Adipocyte (in vitro differentiated cells): ENCODE measurements at places on chromosomes 2 and 18.

DNA sequence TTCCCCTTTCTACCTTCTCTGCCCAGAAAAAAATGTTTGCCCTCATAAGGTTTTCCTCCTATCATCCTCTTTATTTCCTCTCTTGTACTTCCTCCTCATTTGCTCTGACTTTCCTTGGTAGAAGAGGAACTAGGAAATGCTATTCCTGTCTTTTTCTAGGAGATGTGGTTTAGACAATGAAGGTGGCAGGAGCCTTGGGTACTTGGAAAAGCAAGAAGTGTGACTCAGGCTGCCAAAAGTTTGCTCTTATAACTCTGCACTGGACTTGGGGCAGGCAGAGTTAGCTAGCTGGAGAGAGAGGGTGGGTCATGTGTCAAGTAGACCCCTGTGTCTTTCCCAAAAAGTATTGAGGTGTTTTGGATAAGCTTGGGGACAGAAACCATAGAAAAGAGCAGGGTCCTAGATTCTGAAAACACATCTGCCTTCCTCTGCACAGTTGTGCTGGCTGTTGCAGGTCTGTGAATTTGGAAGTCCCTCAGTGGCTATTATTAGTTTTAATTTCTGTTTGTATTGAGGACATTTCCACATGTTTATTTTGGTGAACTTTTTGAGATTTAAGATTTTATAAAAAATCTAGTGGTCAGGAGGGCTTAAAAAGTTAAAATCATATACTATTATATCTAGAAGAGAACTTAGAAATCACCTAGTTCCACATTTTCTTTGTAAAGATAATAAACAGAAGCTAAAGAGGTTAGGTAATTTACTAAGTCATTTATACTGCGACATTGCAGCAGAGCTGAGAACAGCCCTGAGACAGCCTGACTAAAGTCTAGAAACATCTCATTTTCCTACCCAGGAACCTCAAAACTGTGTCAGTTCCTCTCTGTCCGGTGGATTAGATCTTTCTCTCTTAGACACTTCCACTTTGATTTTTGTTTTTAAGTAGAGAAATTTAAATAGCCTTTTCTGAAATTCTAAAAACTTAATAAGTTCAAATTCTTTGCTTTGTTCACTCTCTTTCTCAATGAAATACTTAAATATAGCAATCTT, 16.0 kb downstream of the INSIG2 start:
- no peak for DNase-seq

- no peak for DNase-seq
These were observed 258.3 kb downstream of the CYRIA start for GRCh38 chr2:16407358-16407757.

GRCh38 chr18:67766930-67767329, 250.4 kb upstream of the DSEL start:
- DNase-seq, result peak; percentile 57

- DNase-seq, result no peak
These were observed 109.4 kb upstream of the FANCL start for GRCh38 chr2:58350484-58350883.

- peak; percentile 39 for DNase-seq
These were observed 102.7 kb downstream of the MAP2 start for GRCh38 chr2:209526561-209526960.

DNA sequence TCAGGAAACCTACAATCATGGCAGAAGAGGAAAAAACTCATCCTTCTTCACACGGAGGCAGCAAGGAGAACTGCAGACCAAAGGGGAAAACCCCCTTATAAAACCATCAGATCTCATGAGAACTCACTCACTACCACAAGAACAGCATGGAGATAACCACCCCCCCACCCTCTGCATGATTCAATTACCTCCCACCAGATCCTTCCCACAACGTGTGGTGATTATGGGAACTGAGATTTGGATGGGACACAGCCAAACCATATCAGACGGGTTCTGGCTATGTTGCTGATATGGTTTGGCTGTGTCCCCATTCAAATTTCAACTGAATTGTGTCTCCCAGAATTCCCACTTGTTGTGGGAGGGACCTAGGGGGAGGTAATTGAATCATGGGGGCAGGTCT, 28.7 kb upstream of the CCDC150 start:
- DNase-seq, result no peak

DNA sequence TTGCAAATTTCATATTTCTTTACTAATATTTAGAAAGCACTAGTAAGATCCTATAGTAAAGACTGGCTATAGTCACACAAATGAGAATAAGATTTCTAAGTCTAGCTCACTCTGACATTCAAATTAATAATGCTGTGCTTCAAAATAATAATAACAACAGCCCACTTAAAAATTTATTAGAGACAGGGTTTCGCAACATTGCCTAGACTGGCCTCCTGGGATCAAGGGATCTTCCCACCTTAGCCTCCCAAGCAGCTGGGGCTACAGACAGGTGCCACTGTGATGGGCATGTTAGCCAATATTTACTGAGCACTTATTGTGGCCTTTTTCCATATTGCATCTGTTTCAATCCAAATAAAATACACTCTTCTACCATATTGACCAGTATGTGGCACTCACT, 96.1 kb downstream of the PIEZO2 start:
- no peak for DNase-seq

DNA sequence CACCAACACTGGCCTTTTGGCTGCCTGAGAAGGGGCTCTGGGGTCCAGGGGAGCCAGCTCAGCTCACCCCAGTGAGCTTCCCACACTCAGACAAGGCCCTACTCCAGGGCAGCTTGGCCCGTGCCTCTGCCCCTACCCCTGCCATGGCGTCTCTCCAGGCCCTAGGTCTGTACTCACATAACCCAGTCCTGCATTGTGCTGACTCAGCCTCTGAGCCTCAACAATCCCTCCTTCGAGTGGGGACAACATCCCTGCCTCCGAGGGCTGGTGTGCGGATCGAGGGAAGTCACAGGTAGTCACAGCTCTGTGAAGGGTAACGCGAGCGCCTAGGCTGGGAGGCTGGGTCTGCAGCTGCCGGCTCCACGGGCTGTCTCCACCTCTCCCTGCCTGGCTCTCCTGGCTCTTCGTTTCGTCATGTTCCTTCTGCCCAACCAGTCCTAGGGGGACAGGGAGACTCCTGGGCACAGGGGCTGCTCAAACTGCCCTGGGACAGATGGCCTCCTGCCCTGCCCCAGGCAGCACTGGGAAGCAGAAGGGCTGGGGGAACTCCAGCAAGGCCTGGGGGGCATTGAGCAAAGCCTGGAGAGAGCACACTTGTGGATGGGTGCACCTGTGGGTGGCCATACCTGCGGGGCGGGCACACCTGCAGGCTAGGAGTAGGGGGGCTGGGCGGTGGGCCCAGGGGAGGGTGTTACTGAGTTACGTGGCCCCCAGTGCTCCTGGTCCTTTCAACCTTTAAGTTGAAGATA, 74.6 kb downstream of the RRM2 start:
- no peak for DNase-seq

GRCh38 chr18:2223849-2224248, 347.5 kb downstream of the METTL4 start:
- peak; percentile 64 for DNase-seq

DNA sequence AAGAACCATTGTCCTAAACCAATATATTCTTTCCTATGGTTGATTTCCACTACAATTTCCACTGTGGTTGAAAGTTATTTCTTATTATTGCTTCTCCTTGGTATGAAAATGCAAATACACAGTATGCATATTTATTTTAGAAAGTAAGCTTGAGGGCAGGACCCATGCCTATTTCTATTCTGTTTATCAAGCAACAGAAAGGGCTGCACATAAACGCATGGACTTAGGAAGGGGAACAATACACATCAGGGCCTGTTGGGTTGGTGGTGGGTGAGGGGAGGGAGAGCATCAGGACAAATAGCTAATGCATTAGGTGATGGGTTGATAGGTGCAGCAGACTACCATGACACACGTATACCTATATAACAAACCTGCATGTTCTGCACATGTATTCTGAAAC, 20.7 kb downstream of the SLC4A3 start:
- DNase-seq, result no peak

DNA sequence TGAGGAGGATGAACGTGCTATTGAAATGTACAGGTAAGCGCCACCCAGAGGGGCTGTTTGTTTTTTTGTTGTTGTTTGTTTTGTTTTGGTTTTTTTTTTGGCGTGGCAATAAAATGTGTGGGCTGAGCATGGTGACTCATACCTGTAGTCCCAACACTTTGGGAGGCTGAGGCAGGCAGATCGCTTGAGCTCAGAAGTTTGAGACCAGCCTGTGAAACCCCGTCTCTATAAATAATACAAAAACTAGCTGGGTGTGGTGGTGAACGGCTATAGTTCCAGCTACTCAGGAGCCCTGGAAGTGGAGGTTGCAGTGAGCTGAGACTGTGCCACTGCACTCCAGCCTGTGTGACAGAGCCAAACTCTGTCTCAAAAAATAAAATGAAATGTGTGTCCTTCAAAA, 6.2 kb downstream of the PDCL3 start:
- DNase-seq, result no peak

GRCh38 chr2:233061591-233062450, 1.7 kb downstream of the INPP5D start:
- DNase-seq, result no peak

GRCh38 chr2:124798551-124798950, 773.5 kb downstream of the CNTNAP5 start:
- DNase-seq, result no peak

- no peak for DNase-seq
These were observed 26.9 kb upstream of the TTN start for GRCh38 chr2:178834086-178834485.

DNA sequence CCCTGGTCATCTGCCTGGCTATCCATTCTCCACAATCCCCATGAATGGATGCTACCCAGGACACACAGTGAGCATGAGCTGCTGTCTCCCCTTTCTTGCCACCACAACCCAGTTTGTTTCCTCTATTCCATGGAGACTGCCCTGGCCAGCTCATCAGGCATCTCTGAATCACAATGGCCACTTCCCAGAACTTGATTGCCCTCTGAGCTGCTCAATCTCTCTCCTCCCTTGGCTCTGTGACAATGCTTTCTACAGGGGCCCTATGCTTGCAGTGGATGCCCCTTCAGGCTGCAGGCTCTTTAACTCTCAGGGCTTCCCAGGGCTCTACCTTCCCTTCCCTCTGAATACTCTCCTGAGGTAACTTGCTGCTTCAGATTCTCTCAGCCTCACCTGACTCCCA, 14.4 kb upstream of the SLC4A5 start:
- DNase-seq, result no peak

DNA sequence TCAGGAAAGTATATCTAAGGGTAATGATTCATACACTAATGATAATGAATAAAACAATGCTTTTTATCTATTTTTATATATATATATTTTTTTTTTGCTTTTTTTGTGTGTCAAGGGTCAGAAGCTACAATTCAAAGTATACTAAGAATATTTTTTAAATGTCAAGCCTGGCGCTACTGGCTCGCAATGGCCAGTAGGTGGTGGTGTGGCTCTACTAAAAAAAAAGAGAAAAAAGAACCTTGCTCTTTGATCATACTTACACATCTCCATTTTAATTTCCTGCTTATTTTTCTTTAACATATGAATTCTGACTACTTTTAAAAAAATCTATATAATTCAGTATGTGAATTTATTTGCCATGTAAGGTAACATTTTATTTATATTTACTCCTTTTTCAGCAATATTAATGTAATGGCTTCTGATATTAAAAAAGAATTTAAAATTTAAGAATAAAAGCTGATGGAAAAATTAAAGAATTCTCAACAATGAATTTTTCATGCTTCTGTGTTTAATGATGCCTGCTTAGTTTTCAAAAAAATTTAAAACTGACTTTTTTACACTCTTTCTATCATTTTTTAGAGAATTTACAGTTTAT, 232.9 kb downstream of the GULP1 start:
- DNase-seq, result peak; percentile 89

DNA sequence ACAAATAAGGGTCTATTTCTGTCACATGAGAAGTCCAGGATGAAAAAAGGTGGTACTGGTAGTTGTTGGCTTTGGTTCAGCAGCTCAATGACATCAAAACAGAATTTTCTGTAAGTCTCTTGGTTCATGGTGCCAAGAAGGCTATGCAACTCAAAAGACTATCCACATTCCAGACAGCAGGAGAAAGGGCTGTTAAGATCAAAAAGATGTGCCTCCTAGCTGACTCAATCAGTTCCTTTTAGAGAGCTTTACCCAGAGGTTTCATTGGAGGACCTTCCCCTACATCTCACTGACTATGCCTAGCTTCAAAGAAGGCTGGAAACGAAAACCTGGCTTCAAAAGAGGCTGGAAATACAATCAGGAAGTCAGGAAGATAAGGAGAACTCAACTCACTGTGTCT, 98.0 kb downstream of the DYM start:
- DNase-seq, result peak; percentile 17

DNA sequence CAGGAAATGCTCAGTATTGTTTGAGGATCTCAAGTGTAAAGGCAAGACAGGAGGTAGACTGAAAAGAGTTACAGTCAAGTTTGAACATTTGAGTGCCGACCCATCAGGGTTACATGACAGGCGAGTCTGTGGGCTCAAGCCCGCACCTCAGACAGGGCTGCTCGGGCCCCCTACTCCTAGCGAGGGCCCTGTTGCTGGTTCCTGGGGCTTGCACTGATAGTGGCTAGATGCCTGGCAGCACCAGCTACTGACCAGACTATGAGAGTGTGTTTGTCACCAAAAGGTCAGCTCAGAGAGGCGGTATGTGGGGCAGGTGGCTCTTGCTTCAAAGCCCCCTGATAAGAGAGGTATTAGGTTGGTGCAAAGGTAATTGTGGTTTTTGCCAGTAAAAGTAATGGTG, 35.6 kb upstream of the CYP27C1 start:
- no peak for DNase-seq

- peak; percentile 50 for DNase-seq
These were observed 458 bp downstream of the HYCC2 start for GRCh38 chr2:201070948-201071478.

GRCh38 chr2:11288431-11288830, 56.0 kb downstream of the ROCK2 start:
- no peak for DNase-seq

- no peak for DNase-seq
These were observed 75.4 kb upstream of the ST6GAL2 start for GRCh38 chr2:106961328-106961727.

- no peak for DNase-seq
These were observed 21.1 kb downstream of the MBP start for GRCh38 chr18:77111449-77111848.

GRCh38 chr2:205273148-205273547, 409.2 kb upstream of the NRP2 start:
- DNase-seq, result no peak

GRCh38 chr2:141582213-141582612, 548.6 kb downstream of the LRP1B start:
- no peak for DNase-seq

DNA sequence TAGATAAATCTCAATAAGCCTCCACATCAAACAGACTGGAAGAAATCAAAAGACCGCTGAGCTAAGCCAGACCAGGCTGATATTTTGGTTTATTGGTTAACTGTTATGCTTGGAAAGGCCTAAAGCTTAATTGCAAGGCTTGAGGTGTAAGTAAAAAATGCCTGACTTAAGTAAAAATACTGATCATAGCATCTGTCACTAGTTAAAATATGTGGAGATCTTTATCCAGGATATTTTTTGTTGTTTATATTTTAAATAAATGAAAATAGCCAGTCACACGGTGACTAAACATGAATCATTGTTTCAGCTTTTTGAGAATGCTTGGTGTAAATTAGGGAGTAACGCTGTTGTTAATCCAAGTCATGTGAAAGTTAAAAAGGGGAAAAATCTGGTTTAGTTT, 127.9 kb downstream of the THADA start:
- DNase-seq, result peak; percentile 45
